Jurkat, Clone E6-1 (cell line): ENCODE measurements at places on chromosomes 2 and 18.

- DNase-seq = no peak
Observed at GRCh38 chr2:41129988-41130387, 678.1 kb upstream of the SLC8A1 start.

DNA sequence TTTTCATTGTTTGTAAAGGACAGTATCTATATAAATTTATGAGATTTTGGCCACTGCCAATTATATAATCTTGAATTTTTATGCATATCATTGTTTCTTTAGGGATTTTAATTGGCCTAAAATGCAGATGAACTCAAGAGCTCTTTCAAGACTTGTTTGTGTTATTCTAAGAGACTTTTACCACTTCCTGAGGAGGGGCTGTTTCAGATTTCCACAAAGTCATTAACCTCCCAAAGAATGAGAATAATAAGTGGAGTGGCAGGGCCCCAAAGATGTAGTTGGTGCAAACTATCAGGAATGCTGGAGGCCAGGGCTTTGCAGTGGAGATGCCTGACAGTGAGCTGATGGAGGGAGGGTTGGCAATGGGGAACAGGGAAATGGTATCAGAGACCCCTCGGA lies 15.5 kb upstream of the ACVR1 start:
- DNase-seq = no peak

GRCh38 chr2:71901466-71901865 lies 246.2 kb downstream of the CYP26B1 start:
- no peak for DNase-seq

DNA sequence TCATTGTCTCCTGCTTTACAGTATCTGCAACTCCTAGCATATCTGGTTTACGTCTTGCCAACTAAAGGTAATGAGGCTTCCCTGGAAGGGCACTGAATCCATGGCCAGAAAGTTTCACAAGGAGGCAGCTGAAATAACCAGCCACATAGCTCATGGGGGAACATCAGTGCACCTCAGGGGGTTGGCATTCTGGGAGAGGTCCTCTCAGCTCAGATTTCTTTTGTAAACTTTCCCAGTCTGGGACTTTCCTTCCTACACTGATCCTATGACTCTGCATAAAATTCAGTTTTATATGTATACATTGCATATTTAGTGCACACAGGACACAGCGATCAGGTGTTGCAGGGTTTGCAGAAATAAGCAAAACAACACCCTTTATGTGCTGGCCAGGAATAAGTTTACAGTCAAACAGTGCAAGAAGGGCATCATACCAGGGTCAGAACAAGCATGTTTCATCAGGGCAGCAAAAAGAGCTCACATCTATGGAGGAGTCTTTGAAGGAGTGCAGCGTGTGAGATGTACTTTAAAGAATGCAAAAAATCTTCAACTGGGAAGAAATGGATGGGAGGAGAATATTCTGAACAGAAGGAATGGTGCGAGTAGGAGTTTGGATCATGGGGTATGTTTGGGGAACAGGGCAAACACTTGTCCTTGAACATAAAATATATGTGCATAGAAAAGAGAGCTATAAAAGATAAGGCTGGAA lies 240.6 kb upstream of the RAB12 start:
- DNase-seq = no peak

DNA sequence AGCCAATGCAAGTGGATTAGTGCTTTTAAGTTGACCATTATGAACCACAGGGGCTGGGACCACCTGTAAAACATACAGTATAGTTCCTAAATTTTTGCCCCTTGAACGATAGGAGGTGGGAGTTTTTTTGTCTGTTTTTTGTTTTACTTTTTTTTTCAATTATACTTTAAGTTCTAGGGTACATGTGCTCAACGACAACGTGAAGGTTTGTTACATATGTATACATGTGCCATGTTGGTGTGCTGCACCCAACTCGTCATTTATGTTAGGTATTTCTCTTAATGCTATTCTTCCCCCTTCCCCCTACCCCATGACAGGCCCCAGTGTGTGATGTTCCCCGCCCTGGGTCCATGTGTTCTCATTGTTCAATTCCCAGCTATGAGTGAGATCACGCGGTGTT lies 1797.9 kb upstream of the PIK3C3 start:
- DNase-seq = no peak

DNA sequence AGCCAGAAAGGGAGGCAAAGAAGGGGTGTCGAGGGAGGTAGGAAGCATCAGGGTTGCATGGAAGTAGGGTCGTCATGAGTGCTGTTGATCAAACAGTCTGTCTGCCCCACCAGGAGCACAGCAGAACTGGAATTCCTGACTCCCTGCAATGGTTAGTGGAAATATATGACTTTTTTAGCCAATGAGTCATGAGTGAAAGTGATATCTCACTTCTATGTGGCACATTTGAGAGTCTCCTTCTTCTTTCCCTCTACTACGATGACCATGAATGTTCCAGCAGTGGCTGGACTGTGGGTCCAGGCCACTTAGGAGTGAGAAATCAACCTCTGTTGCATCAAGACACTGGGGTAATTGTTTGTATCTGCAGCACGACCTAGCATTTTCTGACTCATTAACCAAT lies 199.5 kb downstream of the TTC32 start:
- no peak for DNase-seq

DNA sequence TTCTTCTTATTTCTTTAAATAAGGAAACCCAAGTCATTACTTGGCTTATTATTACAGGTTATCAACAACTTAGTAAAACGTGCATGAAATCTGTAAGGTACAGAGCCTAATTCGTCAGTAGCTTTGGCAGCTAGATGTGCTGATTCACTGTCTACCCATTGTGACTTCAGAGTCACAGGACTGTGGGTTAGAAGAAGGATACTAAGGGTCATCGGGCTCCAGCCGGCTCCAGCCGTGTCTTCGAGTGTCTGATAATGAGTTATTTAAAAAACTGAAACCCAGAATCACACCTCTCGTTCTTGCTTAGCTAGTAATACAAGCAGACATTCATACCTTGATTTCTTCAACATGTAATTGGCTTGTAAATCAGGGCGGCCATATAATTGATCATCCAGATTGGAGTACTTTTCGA lies 170.5 kb downstream of the FMNL2 start:
- no peak for DNase-seq

DNA sequence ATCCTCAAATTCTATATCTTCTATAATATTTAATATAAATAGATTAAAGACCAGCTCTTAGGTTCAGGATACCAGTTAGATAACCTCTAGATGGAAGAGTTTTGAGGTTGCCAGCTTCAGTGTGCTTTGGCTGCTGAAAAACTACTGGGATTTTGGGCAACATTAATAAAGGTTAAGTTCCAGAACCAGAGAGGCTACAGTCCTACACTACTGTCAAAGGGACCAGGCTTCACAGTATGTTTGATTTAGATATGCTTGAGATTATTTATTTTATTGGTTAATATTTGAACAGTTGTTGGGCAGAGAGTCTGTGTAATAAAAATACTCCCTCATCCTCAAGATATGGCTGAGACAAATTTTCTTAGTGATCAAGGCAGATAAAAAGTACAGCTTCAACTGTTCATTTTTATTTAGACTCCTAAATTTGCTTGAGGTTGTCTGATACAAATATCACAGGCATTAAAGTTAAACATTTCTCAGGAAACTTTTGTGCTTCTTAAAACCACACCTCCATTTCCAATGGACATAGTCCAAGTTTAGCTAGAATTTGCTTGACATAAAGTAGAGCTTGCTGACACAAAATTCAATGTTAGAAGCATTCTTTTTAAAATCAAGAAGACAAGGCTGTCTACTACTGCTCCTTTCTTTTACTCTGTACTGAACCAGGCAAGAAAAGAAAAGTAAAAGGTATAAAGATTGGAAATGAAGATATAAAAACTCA lies 19.7 kb upstream of the TMEM17 start:
- no peak for DNase-seq

DNA sequence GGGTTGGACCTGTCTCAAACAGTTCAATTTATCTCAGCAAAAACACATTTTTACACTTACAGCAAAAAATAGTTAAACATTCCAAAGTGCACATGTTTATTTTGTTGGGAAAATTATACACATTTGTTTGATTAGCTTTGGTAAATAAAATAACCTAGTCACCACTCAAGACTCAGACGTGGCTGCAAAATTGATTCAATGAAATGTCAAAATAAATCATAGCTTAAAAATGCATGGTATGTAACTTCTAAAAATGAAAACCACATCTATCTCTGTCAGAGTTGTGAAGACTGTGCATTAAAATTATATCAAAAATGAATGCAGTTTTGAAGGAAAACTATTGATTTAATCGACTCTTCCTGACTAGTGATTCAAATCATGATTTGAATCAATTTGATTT lies 56.7 kb downstream of the GALNT14 start:
- no peak for DNase-seq

DNA sequence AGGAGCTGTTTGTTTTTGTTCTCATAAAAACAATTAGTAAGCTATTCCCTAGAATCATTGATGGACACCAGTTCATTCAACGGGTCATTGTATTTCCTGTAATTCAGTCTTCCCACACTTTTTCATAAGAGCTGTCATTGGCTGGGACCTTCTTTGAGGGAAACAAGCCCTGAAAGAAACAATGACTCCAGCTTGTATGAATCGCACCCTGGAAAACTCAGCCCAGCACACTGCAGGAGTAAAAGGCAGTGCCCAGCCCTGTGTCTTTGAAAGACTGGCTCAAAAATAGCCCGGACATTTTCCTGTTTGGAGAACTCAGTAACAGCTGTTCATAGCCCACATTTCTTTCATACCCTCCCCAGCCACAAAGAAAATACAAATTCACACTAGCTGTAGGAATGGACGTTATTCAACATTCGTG lies 81.5 kb downstream of the NCKAP5 start:
- DNase-seq = no peak
